Fibroblast of the aortic adventitia (primary cell): ENCODE measurements at places on chromosomes 1 and 21. TPM values are rescaled to one million over a fixed set of nuclear protein-coding genes. Genes with fewer than 3 reads are reported as not detected.

OR2M2 gene
- not detected in 2 replicates for total RNA-seq

RLF gene
- total RNA-seq: 21.9 and 25.4 TPM in 2 replicates

FAM167B gene
- total RNA-seq: 1.4 and 2.1 TPM in 2 replicates

XCL1 gene
- not detected in 2 replicates for total RNA-seq

LENEP gene
- not detected in 2 replicates for total RNA-seq

TMPRSS3 gene
- total RNA-seq: not detected in 2 replicates

KCNN3 gene
- total RNA-seq: 0.09 and 0.25 TPM in 2 replicates

MED8 gene
- total RNA-seq: 12.8 and 43.1 TPM in 2 replicates

VPS72 gene
- 9.2 and 42.8 TPM in 2 replicates for total RNA-seq

OR2M4 gene
- not detected in 2 replicates for total RNA-seq

RGS1 gene
- total RNA-seq: not detected in 2 replicates
